ENCODE measurements at places on chromosomes 6 and 20. TPM values are rescaled to one million over a fixed set of nuclear protein-coding genes. Genes with fewer than 3 reads are reported as not detected.

- no peak for DNase-seq
Measured at GRCh38 chr6:51928320-51928719, 159.1 kb downstream of the PKHD1 start.

DNA sequence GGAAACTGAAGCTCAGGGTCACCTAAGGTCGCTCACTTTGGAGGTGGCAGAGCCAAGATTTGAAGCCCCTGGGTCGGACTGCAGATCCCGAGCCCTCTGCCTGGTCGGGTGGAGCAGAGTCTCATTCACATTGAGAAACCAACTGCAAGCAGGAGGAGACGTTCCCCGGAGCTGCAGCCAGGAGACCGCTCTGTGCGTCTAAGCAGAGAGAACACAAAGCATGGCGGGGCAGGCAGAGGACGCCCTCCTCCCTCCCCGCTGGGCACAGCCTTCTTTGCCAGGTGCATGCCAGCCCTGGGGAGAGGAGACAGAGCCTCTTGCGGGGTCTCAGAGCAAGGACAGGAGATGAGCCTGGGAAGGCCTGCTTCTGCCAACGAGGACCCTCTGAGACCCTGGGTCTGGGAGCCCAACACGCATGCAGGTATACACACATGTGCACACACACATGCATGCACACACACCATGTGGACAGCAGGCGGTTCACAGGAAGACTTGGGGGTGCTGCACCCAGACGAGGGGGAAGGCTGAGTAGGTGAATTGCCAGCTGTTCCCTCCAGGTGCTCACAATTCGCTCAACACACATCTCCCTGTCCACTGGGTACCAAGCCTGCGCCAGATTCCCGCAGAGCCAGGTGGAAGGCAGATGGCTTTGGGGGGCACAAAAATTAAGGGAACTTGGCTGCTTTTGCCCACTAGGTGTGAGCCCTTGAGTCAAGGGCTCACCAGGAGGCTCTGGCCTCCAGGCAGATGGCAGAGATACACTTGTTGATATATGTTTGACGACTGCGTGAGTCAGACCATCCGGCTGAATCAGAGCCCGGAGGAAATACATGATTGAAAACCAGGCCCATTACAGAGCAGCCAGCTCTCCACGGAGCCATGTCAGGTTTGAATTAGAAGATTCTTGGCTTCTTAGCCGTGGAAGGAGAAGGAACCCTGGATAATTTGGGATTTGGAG lies 5.5 kb upstream of the NTSR1 start:
- no peak for DNase-seq

ELOVL2 gene
- total RNA-seq = 0.10 TPM

TSBP1 gene
- not detected for total RNA-seq

CRISP3 gene
- total RNA-seq = not detected

- no peak for DNase-seq
Measured at GRCh38 chr20:11231742-11232648, 558.2 kb upstream of the JAG1 start.

GRCh38 chr20:37954626-37955025 lies 51.7 kb downstream of the VSTM2L start:
- no peak for DNase-seq
